A549 (cell line): ENCODE measurements at places on chromosomes 11 and 22. TPM values are rescaled to one million over a fixed set of nuclear protein-coding genes. Genes with fewer than 3 reads are reported as not detected.

- DNase-seq = no peak
Observed at GRCh38 chr11:73734993-73735392, 25.9 kb downstream of the RAB6A start.

- no peak for DNase-seq
Observed at GRCh38 chr11:75810637-75811390, 4.2 kb upstream of the UVRAG start.

DNA sequence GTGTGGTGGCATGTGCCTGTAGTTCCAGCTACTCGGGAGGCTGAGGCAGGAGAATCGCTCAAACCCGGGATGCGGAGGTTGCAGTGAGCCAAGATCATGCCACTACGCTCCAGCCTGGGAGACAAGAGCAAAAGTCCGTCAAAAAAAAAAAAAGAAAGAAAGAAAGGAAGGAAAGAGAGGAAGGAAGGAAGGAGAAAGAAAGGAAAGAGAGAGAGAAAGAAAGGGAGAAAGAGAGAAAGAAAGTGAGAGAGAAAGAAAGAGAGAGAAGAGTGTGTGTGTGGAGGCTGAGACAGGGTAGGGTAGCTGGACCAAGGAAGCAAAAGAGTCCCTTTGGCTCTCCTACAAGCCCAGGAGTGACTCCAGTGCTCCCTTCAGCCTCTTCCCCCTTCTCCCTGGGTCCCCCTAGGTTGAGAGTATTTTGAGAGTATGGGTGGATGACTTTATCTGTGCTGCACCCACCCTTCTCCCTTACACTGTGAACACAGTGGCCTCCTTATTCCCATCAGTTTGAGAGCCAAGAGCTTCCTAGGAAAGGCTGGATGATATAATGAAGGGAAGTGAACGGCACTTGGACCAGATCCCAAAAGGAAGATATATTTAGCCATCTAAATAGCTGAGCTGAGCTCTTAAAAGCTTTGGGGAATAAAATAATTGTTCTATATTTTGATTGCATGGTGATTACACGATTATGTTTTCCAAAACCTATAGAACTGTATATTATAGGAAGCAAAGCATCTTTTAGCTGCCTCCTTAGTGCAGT, 9.5 kb upstream of the DENND5A start:
- DNase-seq = no peak

HEPN1 gene
- not detected in 3 replicates for polyA plus RNA-seq

- no peak for DNase-seq
Observed at GRCh38 chr11:93289782-93290463, 40.6 kb upstream of the DEUP1 start.

CTTN gene
- 205 to 214 TPM (median 212 TPM) in 3 replicates for polyA plus RNA-seq

- DNase-seq = no peak
Observed at GRCh38 chr11:86798988-86799387, 1.4 kb upstream of the PRSS23 start.

DNA sequence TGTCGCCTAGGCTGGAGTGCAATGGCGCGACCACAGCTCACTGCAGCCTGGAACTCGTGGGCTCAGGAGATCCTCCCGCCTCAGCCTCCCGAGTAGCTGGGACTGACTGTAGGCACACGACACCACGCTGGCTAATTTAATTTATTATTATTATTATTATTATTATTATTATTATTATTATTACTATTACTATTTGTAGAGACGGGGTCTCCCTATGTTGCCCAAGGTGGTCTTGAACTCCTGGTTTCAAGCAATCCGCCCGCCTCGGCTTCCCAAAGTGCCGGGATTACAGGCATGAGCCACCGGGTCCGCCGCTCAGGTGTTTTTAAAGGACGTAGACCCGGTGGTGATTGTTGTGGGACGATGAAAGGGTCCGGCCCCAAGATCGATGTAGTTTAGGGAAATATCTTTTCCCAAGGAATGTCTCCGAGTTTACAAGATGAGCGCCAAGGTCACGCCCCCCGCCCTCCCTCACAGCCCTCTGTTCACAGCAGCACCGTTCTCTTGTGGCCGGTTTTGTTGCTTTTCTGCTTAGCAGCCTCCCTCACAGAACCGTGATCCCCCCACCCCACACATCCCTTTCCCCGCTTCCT, 728 bp upstream of the POGLUT3 start:
- no peak for DNase-seq

- DNase-seq = no peak
Observed at GRCh38 chr11:82405421-82405820, 328.2 kb downstream of the FAM181B start.

GRCh38 chr11:69369945-69370344, 76.0 kb downstream of the MYEOV start:
- no peak for DNase-seq

GRCh38 chr11:44766112-44766971, 39.6 kb downstream of the TSPAN18 start:
- no peak for DNase-seq

- no peak for DNase-seq
Observed at GRCh38 chr22:36743591-36744412, 32.1 kb downstream of the IFT27 start.

ACER3 gene
- 14.8 to 17.7 TPM (median 16.0 TPM) in 3 replicates for polyA plus RNA-seq

DNA sequence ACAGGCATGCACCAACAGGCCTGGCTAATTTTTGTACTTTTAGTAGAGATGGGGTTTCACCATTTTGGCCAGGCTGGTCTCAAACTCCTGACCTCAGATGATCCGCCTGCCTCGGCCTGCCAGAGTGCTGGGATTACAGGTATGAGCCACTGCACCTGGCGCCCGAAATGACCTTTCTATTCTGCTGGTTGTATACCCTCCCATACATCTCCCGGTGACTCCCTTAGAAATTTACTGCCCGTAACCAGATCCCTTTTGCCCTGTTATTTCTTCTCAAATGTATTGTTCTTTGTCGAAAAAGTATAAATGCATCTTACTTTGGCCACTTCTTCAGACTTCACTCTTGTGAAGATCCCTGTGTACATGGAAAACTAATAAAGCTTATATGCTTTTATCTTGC, 22.0 kb downstream of the MCHR1 start:
- no peak for DNase-seq

- no peak for DNase-seq
Observed at GRCh38 chr11:45411228-45411946, 125.2 kb upstream of the SYT13 start.

- DNase-seq = no peak
Observed at GRCh38 chr11:7889985-7890384, 41.1 kb downstream of the OR10A6 start.

- no peak for DNase-seq
Observed at GRCh38 chr11:30387891-30388861, 65.3 kb downstream of the ARL14EP start.

- DNase-seq = no peak
Observed at GRCh38 chr11:1819074-1819473, 15.7 kb upstream of the SYT8 start.

GRCh38 chr11:100687054-100687629, at the start of gene ARHGAP42:
TSS of gene ARHGAP42 (plus strand) at chr11:100687288. CDS start at chr11:100687679, 391 bp downstream.
- peak; percentile 47 for DNase-seq

CCDC87 gene
- polyA plus RNA-seq = 0.56 to 0.68 TPM (median 0.65 TPM) in 3 replicates

THY1 gene
- 16.5 to 29.4 TPM (median 19.9 TPM) in 3 replicates for polyA plus RNA-seq

DNA sequence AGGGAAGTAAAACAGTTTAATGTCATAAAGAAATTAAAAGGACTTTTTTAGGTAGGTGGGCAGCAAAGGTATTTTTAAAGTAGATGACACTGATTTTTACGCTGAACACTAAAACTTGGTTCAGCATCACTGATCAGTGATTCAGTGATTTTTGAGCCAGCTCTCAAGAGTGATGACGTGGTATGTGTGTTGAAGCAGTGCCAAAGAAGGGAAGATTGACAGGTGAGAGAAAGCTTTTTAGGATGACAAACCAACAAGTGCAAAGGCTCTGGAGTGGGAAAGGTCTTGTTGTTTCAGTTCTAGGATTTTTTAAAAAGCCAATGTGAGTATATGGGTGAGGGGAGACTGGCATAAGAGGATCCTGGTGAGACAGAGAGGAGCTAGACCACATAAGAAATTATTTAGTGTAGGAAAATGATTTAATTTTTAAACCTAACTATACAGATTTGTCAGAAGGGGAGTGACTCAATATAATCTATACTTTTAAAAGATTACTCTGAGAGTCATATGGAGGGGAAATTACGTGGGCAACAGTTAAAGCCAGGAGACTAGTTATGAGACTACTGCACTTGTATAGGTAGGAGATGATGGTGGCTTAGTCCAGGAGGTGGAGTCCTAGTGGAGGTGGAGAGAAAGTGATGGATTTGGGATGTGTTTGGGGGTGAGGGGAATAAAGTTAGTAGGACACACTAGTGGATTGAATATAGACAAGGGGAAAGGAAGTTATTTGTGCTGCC, 17.6 kb upstream of the CALCB start:
- DNase-seq = no peak

DNA sequence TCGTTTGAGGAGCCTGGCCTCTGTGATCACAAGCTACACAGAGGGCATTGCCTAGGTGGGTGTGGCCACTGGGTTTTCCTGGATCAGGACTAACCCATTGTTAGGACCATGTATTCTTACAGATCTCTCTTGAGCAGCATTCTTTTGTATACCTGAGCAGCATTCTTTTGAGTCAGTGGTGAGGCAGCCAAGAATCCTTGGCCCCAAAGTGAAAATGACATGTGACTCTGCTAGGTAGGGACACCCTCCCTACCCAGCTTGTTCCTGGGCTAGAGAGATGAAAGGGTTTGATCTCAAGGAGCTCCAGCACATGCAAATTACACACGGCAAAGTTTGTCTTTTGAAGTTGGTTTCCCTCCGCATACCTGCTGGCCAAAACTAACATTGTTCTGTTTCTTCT, 55.0 kb upstream of the HORMAD2 start:
- DNase-seq = no peak

- no peak for DNase-seq
Observed at GRCh38 chr22:22025320-22026156, 43.0 kb upstream of the TOP3B start.

- no peak for DNase-seq
Observed at GRCh38 chr11:34502949-34503348, 10.6 kb downstream of the ELF5 start.
